ENCODE measurements at places on chromosomes 7 and 10.

DNA sequence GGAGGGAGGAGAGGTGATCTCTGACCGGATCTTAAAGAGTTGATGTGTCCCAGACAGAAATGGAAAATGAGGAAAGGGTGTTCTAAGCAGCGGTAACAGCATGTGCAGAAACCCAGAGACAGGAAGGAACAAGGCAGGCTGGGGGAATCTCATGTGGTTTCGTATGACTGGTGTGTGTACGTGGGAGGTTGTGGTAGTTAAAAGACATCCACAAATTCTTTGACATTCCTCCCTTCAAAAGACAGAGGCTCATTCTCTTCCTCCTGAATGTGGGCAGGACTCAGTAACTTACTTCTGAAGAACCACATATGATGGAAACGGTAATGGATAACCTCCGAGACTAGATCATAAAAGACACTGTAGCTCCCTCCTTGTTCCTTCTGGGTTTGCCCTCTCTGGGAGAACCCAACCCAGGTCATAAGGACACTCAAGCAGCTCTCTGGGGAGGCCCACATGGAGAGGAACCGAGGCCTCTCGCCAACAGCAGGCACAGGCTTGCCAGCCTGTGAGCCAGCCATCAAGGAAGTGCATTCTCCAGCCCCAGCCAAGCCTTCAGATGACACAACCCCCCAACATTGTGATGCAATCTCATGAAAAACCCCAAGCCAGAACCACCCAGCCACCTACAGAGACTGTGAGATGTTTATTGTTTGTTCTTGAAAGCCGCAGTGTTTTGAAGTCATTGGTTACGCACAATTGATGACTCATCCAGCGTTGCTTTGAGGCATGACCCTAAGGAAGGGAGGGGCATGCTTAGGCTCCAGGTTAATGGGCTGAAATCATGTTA, 116.0 kb downstream of the SLIT1 start:
- no peak for DNase-seq

GRCh38 chr10:62554632-62555199, 180.5 kb downstream of the ZNF365 start:
- DNase-seq = no peak

DNA sequence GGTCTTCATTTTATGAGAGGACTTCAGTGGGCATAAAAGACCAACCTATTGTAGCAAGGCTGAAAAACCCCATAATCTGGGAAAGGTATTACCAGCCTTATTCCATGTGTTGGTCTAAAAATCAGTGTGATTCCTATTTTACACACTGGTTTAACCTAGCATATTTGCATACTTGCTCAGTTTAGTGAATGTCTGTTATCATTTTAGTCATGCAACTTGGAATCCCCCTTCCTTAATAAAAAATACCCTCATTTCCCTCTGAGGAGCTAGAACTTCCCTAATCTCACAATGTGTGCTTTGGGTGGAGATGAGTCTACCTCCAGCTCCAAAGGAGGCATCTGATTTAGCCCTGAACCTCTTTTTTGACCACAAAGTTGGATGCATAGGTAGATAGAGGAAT, 312.8 kb upstream of the SORCS1 start:
- no peak for DNase-seq

GRCh38 chr10:33386926-33387325, 52.5 kb upstream of the NRP1 start:
- no peak for DNase-seq

DNA sequence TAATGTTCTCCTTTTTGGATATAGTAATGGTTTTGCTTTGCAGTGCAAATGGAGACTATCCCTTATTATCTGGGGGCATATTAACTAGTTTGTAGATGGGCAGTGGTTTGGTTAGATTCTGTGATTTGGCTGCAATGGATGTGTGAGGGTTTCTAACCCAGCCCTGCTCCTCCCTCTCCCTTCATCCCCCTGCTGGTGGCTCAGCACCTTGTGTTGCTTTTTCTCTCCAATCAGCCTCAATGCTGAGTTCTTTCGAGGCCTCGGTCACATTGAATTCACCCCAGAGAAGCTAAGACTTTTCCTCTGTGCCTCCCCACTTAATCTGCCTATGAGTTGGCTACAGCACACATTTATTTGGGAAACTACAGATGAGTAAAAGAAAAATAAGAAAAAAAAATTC, 120.0 kb downstream of the MALRD1 start:
- DNase-seq = no peak

Data from stimulated activated CD4-positive, alpha-beta T cell treated with anti-CD3 and anti-CD28 coated beads, Interleukin-12 subunit alpha, Interleukin-12 subunit beta, amount 100 ng/mL, for 4 hours (primary cell).